ENCODE measurements at places on chromosomes 11 and 22. TPM values are rescaled to one million over a fixed set of nuclear protein-coding genes. Genes with fewer than 3 reads are reported as not detected.

USP35 gene
- total RNA-seq: 10.0 TPM

PLAAT3 gene
- 16.7 TPM for total RNA-seq

GRCh38 chr11:44008088-44008501 lies 39.7 kb upstream of the ACCSL start:
- DNase-seq: no peak

- DNase-seq: no peak
Observed at GRCh38 chr22:37258005-37258752, 14.1 kb upstream of the RAC2 start.

GRCh38 chr11:94178331-94178730 lies 49.7 kb downstream of the PANX1 start:
- peak; percentile 51 for DNase-seq

DNA sequence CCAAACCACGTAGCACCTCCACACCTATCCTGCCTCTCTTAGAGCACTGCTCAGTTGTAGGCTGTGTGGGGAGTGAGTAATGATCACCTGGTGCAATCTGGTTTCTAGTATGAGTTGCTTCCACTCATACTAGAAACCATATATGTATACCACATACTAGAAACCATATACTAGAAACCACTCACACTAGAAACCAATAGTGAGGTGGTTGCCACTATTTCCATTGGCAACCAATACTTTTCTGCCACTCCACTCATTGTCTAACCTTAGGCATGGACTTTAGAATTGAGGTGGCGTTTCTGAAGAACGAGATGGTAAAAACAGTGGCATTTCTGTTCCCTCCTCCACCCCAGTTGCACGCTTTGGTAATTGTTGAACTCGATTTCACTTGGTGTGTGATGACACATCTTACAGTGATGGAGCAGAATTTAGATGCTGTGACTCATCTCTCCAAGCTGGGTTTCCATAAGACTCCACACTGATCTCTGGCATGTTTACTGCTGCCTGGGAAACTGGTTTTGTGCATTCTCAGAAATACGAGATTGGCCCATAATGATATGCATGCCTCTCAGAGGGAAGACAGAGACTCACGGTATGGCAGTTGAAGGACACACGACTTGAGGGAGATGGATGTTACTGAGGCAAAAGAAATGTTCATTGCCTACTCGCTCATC lies 82.9 kb downstream of the KIRREL3 start:
- DNase-seq: no peak

GRCh38 chr22:38417252-38418060 lies 37.5 kb downstream of the KCNJ4 start:
- DNase-seq: no peak

- DNase-seq: no peak
Observed at GRCh38 chr22:50640857-50641647, 13.1 kb upstream of the ARSA start.

- DNase-seq: no peak
Observed at GRCh38 chr11:76322540-76322939, 58.4 kb downstream of the THAP12 start.
